ENCODE measurements at places on chromosomes 4 and X. TPM values are rescaled to one million over a fixed set of nuclear protein-coding genes. Genes with fewer than 3 reads are reported as not detected.

VCX3B gene
- total RNA-seq: not detected

AGTR2 gene
- total RNA-seq: 0.24 TPM

DNA sequence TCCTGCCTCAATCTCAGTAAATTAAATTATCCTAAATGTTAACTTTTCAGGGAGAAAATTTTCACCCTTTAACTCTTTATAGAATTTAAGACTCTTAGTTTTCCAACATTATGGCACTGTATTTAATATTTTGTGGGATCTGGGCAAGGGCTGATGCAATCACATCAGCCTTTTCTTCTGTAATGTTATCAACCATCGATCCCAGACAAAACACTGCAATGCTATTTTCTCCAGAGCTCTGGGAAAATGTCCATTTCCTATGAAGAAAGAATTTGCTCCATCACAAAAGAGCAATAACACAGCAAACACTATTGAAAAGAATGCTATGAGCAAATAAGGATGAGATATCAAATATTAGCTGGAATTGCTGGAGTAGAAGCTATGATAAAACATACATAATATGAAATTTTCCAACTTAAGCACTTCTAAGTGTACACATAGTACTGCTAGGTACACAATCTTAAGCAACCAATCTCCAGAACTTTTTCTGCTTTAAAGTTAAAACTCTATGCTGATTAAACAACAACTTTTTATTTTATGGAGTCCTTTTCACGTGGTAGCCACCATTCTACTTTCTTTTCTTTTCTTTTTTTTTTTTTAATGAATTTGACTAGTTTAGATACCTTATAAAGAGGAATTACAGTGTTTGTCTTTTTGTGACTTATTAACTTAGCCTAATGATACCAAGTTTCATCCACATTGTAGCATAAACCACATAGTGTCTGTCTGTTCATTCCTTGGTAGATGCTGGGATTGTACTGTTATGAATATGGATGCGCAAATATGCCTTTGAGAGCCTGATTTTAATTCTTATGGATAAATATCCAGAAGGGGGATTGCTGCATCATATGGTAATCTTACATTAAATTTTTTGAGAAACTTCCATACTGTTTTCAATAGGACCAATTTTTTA, 43.6 kb downstream of the UGT2A3 start:
- no peak for DNase-seq

GRCh38 chr4:151991001-151991883, 230.4 kb upstream of the GATB start:
- peak; percentile 20 for DNase-seq

- DNase-seq: no peak
These were observed 1283.4 kb downstream of the PCDH7 start for GRCh38 chr4:32003548-32003947.

NAP1L3 gene
- total RNA-seq: 6.9 TPM
